Kasumi-1 (cell line): ENCODE measurements at places on chromosomes 16 and 17.

DNA sequence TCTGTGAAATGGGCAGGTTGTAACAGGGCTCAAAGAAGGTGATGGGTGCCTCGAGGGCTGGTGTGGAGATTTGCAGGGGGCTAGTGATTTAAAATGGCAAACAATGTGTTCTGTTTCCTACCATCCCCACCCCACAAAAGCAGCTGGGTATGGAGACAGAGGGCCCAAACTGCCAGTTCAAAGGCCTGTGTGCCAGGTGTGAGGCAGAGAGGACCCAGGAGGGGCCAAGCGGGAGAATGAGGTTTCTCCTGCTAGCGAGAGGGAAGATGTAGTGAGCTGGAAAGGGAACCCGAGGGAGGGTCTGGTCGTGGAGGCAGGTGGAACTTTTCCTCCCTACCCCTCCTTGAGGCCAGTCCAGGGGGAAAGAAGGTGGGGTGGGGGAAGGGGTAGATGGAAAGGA, 39.4 kb downstream of the LAT start:
- DNase-seq: no peak

DNA sequence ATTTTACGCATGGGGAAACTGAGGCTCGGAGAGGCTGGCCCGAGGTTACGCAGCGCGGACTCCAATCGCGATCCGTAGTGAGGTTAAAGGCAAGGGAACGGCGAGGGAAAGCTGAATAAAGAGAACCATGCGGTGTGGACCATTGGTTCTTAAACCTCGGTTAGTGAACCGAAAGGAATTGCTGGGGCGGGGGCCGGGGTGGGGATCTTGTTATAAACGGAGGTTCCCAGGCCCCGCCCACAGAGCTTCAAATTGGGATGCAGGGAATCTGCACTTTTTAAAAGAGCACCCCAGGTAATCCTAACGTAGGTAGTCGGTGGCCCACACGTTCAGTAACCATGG, 524 bp downstream of the IQCK start:
- peak; percentile 0 for DNase-seq

DNA sequence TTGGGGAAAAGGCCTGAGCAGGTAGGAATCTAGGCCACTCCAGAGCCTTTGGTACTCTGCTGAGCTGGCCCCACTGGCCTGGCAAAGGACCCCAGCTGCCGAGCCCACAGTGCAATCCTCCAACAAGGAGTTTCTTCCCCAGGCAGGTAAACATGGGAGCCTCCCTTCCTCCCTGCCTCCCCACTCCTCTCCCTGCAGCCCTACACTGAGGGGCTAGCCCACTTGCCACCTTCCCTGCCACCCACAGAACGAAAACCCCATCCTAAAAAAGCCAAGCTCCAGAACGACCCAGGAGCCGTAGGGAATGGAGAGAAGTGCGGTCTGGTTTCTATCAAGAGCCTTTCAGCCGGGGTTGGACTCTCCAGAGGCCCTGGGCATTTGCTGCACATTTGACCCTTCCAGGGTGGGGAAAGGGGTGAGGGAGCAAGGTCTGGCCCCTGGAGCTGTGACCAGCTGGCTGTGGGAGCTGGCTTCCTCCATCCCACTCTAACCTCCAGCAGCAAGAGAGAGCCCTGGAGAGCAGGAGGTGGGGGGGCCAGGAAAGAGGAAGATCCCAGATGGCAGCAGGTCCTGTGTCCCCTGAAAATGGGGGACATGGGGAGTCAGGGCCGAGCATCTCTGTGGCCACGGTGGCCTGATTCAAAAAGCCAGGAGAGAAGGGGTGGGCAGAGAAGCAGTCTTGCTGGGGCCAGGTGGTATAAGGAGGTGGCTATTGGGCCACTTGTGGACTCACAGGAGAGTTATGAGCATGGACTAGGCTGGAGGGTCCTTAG, 1.3 kb downstream of the HID1 start:
- DNase-seq: no peak

GRCh38 chr17:9810100-9810949, 11.6 kb downstream of the GSG1L2 start:
- no peak for DNase-seq

GRCh38 chr17:17394494-17394893, 82.3 kb upstream of the MED9 start:
- no peak for DNase-seq

DNA sequence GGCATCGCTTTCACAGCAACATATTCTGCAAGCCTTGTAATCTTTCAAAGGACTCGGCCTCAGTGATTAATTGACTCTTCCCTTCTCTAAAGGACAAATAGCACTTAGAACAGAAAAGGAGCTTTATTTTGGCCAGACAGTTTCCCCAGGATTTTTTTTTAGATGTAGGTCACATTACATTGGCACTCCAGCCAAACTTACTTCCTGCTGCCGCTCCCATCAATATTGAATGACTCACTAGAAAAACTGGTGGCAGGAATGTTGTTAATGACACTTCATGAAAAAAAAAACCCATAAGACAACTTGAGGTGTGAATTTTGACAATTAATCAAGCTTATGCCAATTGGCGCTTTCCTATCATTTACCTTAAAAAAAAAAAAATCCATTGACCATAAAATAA, 432.6 kb downstream of the TOX3 start:
- DNase-seq: no peak

DNA sequence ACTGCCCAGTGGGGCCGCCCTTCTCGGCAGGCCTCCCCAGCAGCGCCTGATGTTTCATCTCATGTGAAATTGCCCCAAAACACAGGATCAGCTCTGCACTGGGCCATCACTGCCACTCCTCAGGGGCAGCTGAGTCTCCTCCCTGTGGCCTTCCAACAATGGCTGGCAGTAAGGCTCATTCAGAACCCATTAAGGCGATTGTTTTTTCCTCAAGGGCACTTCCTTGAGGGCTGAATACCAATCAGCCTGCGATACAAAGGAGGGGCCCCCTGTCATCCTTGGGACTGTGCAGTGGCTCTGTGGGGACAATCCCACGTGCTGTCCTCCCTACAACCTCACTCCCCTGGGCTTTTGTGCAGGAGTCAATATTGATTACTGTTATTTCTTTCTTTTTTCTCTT, 47.5 kb downstream of the XYLT1 start:
- no peak for DNase-seq

- no peak for DNase-seq
Observed at GRCh38 chr17:49269356-49269755, 38.8 kb upstream of the PHOSPHO1 start.

GRCh38 chr17:55818451-55819375, 67.9 kb downstream of the PCTP start:
- peak; percentile 25 for DNase-seq

DNA sequence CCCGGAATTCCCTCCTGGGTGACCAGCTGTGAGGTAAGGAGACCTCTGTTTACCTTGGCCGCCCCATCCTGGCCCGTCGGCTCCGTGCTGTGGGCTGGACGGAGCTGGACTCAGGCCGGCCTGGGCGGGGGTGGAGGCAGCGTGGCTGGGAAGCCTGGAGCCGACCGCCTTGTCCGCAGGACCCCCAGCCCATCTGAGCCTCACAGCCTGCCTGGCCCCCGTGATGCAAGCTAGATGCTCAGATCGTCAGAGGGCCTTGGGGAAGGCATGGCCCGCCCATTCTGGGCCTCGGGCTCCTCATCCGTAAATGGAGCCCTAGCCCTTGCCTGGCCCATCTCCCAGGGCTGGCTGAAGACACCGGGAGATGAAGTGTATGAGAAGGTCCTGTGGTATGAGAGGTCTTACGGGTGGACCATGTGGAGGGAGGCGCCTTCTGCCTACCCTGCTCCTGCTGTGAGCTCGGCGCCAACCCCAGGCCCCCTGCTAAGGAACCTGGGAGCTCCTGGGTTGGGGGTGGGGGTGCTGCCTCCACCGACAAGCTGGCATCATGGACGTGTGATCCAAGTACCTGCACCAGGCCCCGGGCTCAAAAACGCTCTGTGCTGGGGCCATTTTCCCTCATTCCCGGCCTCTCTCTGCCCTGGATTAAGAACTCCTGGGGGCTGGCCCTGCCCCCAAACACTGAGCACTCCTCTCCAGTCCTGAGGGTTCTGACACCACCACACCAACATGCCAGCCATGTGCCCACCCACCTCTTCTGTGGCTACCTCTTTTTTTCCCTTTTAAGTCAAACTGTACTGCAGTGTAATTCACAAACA, 5.4 kb upstream of the P2RX1 start:
- no peak for DNase-seq

GRCh38 chr17:18377437-18378204, at the start of gene EVPLL:
EVPLL (plus strand) TSS chr17:18377778; CDS start chr17:18380938, 3,160 bp downstream.
- DNase-seq: no peak

GRCh38 chr17:27264068-27264812, 29.7 kb upstream of the WSB1 start:
- peak; percentile 21 for DNase-seq

GRCh38 chr17:20944014-20944865, 98.6 kb downstream of the USP22 start:
- no peak for DNase-seq

DNA sequence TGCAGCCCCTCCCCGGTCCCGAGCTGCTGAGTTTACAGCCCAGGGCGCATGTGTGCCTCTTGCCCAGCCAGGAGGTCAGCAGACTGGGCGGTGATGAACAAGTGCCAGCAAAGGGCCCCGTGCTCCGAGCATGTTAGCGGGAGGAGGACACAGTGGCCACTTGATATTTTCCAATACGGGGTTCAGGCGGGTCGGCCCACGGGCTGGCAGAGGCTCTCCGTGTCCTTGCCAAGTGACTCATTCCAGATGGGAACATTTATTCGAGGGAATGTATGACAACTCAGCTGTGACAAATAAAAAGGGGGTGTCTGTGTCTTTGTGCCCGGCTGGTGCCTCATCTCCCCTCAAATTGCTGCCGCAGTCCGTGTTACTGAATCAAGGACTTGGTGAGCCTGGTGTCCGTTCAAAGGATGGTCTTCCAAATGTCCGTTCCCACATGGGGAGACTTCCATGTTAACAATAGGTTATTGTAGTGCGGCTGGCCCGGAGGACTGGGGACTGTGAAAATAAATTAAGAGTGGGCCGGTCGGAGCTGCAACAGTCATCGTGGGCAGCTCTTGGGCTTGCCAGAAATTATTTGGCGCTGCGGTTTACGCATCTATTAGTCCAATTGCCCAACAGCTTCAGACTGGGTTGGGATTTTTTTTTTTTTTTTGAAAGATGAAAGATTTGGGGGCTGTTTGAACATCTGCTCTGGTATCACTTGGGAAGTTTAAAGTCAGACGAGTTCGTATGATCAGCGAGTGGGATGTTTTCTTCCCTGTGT, 174.0 kb upstream of the CIBAR2 start:
- no peak for DNase-seq

GRCh38 chr16:49856672-49857330, 889 bp upstream of the ZNF423 start:
- peak; percentile 16 for DNase-seq

- DNase-seq: no peak
Observed at GRCh38 chr17:7651097-7651664, 455 bp downstream of the ATP1B2 start.

GRCh38 chr17:34375426-34375997, 12.5 kb upstream of the CCL1 start:
- DNase-seq: no peak
